ENCODE measurements at places on chromosomes 5 and 9. TPM values are rescaled to one million over a fixed set of nuclear protein-coding genes. Genes with fewer than 3 reads are reported as not detected.

- H3K27ac ChIP-seq = no peak overlapping the region
- no peak overlapping the region for H3K4me3 ChIP-seq
- no peaks in the 10 kb centered on the region for H3K36me3 ChIP-seq
- H3K27me3 ChIP-seq = no peaks in the 10 kb centered on the region
These were observed 277.7 kb downstream of the SAXO1 start for GRCh38 chr9:18755263-18755662.

DNA sequence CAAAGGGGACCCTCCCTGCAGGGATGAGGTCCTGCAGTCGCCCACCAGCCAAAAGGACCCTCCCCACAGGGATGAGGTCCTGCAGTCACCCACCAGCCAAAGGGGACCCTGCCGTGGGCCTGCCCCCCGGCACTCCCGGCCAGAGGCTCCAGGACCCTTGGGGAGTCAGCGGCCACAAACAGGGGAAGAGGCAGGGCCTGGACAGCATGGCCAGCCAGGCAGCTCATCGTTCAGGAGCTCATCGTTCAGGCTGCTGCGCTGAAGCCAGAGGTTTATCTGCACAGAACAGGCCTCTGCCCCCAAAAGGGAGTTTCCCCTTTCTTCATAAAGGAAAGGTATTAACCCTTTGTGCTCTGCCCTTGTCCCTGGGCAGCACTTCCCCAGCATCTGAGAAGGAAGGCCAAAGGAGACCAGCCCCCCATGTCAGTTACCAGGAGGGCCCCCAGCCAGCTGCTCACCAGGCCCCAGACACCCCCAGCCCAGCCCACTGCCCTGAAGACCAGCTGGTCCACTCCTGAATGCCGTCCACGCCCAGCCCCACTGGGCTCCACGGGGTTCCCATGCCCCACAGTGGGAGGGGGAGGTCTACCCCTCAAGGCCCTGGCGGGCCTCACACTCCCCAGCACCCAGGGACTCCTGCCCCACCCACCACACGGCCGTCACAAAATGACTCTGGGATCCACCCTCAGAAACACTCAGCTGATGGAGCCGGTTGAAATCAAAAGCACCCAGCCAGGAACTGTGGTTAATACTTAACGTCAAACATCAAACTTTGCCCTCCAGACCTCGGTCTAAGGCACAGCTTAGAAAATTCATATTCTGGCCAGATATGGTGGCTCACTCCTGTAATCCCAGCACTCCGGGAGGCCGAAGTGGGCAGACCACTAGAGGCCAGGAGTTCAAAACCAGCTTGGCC lies 6.3 kb downstream of the SLC12A7 start:
- no peak overlapping the region for H3K27ac ChIP-seq
- DNase-seq = no peak
- H3K36me3 ChIP-seq = no peaks in the 10 kb centered on the region
- H3K4me1 ChIP-seq = no peaks in the 10 kb centered on the region
- peaks cover 11% of the 10 kb centered on the region for H3K27me3 ChIP-seq
- no peak overlapping the region for H3K4me3 ChIP-seq

GRCh38 chr5:122721127-122721526 lies 53.8 kb upstream of the SNX2 start:
- H3K27me3 ChIP-seq = no peaks in the 10 kb centered on the region
- no peak for DNase-seq
- H3K36me3 ChIP-seq = no peaks in the 10 kb centered on the region
- no peak overlapping the region for H3K27ac ChIP-seq
- no peak overlapping the region for H3K4me3 ChIP-seq
- H3K4me1 ChIP-seq = peaks cover 8% of the 10 kb centered on the region

The GGTA1 gene
- not detected for total RNA-seq

DNA sequence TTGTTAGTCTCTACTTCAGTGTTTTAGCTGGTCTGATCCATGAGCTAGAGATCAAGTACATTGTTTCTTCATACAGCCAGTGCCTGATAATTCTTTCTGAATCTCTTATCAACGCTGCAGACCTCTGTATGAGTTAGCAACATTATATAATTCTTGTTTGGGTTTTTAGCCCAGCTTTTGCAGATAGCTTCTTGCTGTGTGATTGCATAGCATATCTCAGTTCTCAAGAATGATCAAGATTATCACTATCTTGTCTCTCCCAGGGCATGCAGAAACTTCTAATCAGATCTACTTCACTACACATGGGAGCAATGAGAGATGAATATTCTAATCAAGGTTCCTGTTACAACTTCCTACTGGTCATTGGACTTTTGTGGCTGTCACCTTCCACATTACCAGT lies 158.3 kb downstream of the FAM174A start:
- H3K27ac ChIP-seq = no peak overlapping the region
- H3K4me1 ChIP-seq = peaks cover 7% of the 10 kb centered on the region
- no peaks in the 10 kb centered on the region for H3K27me3 ChIP-seq
- H3K36me3 ChIP-seq = no peaks in the 10 kb centered on the region

DNA sequence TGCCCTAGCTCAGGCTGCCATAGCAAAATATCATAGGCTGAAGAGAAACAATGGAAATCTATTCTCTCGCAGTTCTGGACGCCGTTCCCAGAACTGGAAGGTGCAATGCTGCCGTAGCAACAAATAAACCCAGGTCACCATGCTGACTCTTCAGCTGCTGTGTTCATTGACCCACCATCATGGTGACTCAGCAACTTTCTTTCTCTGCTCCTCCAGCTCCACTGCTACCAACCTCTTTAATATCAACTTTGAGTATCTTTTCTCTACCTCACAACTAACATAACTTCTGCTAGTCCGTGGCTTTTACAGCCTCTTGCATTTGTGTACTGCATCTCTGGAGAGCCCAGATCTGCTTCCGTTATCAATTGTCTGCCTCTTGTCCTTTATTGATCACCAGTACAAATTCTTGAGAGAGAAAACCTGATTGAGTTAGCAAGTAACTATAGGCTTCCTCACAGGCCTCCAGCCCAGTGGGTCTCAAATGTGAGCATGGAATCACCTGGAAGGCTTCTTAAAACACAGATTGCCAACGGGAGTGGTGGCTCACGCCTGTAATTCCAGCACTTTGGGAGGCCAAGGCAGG lies 47.3 kb upstream of the SLC30A5 start:
- H3K4me1 ChIP-seq = peaks cover 5% of the 10 kb centered on the region
- H3K4me3 ChIP-seq = no peak overlapping the region
- no peaks in the 10 kb centered on the region for H3K27me3 ChIP-seq
- no peak for DNase-seq
- H3K27ac ChIP-seq = no peak overlapping the region

- H3K4me1 ChIP-seq = peaks cover 14% of the 10 kb centered on the region
- DNase-seq = no peak
- no peaks in the 10 kb centered on the region for H3K36me3 ChIP-seq
- H3K27ac ChIP-seq = no peak overlapping the region
- H3K4me3 ChIP-seq = no peak overlapping the region
- no peaks in the 10 kb centered on the region for H3K27me3 ChIP-seq
These were observed 1.0 kb upstream of the TSLP start for GRCh38 chr5:111070272-111071134.

All from MCF 10A (cell line).